GM04503 (cell line): ENCODE measurements at places on chromosomes 1 and 21.
A peak's percentile ranks its signal among the peaks of the same experiment; 100 is the strongest.

- DNase-seq: no peak
These were observed 52.1 kb downstream of the ELK4 start for GRCh38 chr1:205579711-205580110.

DNA sequence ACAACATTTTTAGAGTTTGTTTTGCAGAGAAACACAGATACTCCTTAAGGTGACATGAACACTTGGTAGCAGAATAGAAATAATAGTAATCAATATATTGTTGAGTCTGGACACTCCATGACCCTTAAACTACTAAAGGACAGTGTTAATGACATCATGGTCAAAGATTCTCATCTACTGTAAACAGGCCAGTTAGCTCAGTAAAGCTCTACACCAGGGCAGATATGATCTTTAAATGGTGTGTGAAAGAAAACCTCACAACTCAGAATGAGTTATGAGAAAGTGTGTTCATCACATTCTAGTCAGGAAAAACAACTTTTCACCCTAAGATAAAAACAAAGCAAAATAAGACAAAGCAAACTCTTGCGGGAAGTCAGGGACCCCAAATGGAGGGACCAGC lies 58.1 kb upstream of the ADAMTS5 start:
- no peak for DNase-seq

DNA sequence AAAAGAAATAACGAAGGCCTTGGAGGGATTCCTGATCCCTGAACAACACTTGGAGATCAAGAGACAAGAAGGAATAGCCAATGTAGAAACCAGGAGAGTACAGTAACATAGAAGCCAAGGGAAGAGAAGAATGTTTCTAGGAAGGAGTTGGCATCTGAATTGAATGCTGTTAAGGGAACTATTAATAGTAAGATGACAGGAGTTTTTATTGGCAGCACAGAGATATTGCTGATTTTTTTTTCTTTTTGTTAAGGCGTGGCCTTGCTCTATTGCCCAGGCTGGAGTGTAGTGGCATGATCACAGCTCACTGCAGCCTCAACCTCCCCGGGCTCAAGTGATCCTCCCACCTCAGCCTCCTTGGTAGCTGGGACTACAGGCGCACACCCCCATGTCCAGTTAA lies 9.6 kb upstream of the SFT2D2 start:
- DNase-seq: no peak

DNA sequence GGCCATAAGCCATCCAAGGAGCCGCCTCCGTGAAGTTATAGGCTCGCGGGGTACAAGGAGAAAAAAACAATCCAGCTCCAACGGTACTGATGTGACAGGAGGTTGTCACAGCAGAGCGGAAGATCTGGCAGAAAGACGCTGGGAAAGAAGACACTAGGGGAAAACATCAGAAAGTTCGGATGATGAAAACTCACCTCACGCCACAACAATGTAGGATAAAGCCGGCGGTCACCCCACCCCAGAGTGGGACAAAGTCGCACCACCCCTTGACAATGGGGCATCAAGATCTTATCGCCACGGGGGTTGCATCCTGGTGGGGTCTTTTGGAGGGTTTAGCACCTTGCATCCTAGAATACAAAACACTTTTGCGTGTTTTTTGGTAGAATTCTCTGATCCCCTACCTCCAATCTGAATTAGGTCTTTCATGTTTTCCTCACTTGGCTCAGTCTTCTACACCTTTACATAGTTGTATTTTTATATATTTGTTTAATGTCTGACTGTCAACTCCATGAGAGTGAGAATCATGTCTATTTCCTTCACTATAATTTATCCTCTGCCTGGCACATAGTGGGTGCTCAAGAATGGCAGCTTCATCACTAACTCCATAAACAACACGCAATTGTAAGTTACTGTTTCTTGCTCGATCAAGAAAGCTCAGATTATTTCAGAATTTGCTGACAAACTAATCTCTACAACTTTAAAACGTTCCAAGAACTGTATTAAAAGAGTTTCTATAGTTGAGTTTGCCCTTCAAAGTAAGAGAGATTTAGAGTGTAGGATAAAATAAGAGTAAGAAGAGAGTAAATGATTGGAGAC lies 611 bp upstream of the ZSWIM5 start:
- no peak for DNase-seq

DNA sequence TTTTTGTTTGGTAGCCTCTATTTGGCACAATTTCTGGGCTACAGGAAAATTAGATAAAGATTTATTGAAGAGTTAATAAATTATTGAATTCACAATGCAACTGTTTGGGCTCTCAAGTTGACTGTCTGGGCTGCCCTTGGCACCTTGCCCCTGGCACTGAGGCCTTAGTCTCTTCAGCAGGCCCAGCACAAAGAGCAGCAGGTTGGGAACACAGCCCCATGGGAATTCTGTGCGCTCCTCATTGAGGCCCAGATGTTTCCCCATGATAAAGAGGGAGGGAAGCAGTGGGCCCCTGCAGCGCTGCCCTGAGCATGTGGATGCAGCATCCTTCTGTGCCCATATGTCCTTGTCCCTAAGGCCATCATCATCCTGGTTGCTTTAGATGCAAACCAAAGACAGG lies 2.9 kb downstream of the CRNN start:
- no peak for DNase-seq

- DNase-seq: no peak
These were observed 361.8 kb upstream of the VAMP3 start for GRCh38 chr1:7409278-7409677.

GRCh38 chr1:85445906-85446305 lies 19.1 kb downstream of the DDAH1 start:
- no peak for DNase-seq

DNA sequence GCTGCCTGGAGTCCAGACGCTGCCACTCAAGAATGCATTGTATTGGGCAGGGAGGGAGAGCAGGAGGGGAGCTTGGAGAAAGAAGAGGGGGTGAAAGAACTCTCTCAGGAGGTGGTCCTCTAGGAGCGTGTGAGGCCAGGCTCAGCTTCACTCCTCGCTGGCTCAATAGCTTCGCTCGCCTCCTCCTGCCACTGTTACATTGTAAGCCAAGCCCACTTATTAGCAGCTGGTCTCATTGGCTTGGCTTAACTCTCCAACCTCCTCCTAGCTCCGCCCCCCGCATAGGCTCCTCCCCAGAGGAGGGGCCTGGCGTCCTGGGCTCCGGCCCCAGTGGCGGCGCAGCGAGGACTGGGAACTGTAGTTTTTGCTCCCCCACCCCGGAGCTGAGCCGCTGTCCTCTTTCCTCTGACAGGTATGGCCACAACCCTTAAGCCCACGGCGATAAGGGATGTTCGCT lies at the start of gene KCNN3:
KCNN3 (minus strand) TSS at position 167 of the 457 bp plus-strand sequence. CDS start 317 bp downstream, outside the sequence.
- DNase-seq: no peak

GRCh38 chr1:95407131-95407885 lies 173.3 kb downstream of the RWDD3 start:
- no peak for DNase-seq

DNA sequence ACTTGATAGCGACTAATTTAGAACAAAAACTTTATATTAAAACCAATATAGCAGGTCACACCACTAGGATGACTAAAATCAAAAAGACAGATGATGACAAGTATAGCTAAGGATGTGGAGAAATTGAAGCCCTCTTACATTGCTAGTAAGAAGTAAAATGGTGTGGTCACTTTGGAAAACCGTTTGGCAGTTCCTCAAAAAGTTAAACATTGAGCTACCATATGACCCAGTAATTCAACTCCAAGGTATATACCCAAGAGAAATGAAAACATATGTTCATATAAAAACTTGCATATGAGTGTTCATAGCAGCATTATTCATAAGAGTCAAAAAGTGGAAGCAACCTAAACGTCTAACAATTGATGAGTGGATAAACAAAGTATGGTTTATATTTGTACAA lies 13.0 kb upstream of the SERINC2 start:
- DNase-seq: no peak

DNA sequence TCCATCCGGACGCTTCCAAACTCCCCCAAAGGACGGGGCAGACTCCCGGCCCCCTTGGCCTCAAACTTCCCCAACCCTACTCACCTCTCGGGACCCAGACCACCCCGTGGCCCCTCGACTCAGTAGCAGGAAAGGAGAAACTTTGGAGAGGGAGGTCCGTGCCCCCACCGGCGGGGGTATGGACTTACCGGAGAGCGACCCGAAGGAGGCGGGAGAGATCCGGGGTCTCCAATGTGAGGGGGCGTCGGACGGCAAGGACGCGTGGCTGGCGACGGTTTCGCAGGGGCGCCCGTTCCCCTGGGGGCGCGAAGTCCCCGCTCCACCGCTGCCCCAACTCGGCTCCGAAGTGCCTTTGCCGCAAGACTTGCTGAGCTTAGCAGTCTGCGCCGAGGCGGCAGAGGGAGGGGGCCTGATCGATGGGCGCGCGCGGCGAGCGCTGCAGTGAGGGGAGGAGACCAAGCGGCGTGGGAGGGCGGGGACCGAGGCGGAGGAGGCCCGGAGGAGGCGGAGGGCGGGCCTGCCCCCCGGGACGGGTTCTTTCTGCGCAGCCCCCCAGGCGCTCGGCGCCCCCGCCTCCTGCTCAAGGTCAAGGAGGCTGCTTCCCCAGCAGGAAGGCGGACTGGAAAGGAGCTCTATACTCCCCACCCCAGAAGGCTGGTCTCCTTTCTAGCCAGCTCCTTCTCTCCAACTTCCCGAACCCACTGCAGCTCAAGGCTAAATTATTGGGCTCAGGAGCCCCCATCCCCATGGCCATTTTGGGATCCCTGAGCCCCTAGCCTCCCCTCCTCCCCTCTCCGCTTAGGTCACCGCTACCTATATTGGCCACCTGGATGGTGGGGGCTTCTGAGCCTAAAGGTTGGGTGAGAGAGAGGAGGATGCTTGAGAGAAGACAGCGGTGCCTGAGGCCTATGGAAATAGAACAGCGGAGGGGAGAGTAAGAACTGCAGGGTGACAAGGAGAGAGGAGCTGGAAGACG lies at the start of gene SYT2:
SYT2 (minus strand) TSS at position 385 of the 976 bp plus-strand sequence. CDS start 104,682 bp downstream, outside the sequence.
- DNase-seq: no peak

DNA sequence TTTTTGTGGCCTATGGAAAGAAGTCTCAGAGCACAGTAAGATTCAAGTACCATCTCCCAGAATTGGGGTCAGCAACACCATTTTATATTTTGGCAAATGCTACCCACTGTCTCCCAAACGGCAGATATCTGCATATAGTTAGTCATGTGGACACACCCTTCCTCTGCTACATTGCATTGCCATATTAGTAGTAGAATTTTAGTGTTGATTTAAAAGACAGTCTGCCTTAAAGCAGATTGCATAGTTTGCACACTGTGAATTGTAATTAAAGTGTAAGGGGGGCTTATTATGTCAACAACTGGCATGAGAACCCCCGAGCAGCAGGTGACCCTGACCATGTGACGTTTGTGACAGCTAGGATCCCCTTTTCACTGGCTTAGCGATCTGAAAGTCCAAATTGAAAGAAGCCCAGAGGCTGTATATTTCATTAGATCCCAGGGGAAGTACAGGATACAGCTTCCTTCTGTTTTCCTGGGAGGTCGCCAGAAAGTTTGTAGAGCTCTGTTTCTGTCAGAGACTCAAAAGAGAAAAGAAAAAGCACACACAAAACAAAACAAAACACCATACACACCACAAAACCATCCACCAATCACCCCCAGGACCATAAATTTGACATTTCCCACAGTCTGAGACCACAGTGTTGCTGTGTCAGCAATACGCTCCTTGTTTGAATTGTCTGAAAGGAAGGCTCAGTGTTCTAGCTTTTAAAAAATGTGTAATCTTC lies 172.4 kb downstream of the NFIA start:
- peak; percentile 15 for DNase-seq

GRCh38 chr1:30929135-30929889 lies 20.8 kb upstream of the SDC3 start:
- no peak for DNase-seq

- no peak for DNase-seq
These were observed 1873.5 kb downstream of the NCAM2 start for GRCh38 chr21:22871692-22872091.

- DNase-seq: no peak
These were observed 13.6 kb downstream of the STYXL2 start for GRCh38 chr1:167107456-167107855.

DNA sequence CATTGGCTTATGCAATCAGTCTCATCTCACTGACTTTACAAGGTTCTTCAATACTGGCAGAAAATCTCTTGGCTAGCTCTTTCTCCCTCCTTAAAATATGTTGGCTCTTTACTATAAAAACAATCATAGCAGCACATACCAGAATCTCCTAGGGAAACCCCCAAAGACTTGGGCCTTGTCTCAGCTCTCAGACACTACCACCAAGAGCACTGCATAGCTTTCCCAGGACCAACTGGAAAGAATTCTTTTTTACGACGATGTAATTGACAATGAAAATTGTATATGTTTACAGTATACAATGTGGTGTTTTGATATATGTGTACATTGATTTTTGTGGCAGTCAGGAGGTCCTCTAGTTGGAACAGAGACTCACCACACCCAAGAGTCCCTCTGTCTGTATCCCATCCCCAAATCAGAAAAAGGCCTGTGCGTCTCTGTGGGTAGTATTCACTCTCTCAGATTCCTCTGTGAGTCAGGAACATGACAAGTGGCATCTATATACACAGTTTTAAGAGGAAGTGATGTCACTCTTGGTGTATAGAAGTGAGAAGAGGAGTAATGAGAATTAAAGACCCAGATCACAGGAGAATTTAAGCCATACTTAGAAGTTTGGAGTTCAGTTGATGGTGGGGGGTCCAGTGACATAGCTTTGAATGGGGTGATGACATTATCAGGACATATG lies 21.1 kb downstream of the SMAP2 start:
- DNase-seq: no peak

DNA sequence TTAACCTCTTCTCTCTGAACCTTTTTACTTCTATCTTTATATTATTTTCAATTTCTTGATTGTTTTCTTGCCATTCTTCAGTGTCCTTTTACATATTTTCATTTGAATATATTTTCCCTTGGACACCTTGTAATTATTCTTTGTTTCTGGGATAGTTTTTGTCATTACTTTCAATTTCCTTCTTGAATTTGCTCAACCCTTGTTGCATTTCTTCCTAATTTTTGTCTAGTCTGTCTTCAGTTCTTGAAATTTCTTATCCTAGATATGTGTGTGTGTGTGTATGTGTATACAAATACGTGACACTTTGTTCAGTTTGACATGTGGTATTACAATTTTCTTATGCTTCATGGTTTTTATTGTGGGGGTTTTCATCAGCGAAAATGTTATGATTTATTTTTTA lies 1.9 kb upstream of the GALNT2 start:
- DNase-seq: no peak

DNA sequence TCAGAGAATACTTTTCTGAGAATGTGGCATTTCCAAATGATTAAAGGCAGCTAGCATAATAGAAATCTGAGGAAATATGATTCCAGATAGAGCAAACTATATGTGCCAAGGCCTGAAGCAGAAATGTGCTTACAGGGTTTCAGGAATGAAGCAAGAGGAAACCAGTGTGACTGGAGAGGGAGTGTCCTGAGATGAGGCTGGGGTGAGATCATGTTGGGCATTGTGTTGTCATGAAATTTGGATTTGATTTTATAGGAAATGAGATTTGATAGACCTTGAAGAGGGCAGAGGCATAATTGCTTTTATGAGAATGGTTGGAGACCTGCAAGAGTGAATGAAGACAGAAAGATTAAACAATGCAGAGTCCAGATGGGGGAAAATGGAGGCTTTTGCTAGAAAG lies 338.1 kb upstream of the SNX7 start:
- DNase-seq: peak; percentile 62
